ENCODE measurements at places on chromosomes 16 and 17.

- no peak for DNase-seq
Measured at GRCh38 chr16:87146676-87147075, 170.5 kb downstream of the C16orf95 start.

GRCh38 chr17:39110435-39111136 lies 40.9 kb downstream of the PLXDC1 start:
- DNase-seq = no peak

DNA sequence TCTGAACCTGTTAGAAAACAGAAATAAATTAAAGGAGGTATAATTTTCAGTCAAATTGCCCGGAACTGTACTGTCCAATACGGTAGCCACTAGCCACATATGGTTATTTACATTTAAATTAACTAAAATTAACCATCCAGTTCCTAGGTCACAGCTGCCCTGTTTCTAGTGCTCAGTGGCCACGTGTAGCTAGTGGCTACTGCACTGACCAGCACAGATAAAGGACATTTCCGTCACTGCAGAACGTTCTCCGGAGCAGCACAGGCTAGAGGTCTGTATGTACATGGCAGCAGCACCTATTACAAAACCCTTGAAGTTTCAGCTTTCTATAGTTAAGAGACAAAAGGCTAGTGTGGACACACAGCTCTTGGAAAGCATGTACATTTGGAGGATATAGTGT lies 33.7 kb downstream of the CPSF4L start:
- no peak for DNase-seq

DNA sequence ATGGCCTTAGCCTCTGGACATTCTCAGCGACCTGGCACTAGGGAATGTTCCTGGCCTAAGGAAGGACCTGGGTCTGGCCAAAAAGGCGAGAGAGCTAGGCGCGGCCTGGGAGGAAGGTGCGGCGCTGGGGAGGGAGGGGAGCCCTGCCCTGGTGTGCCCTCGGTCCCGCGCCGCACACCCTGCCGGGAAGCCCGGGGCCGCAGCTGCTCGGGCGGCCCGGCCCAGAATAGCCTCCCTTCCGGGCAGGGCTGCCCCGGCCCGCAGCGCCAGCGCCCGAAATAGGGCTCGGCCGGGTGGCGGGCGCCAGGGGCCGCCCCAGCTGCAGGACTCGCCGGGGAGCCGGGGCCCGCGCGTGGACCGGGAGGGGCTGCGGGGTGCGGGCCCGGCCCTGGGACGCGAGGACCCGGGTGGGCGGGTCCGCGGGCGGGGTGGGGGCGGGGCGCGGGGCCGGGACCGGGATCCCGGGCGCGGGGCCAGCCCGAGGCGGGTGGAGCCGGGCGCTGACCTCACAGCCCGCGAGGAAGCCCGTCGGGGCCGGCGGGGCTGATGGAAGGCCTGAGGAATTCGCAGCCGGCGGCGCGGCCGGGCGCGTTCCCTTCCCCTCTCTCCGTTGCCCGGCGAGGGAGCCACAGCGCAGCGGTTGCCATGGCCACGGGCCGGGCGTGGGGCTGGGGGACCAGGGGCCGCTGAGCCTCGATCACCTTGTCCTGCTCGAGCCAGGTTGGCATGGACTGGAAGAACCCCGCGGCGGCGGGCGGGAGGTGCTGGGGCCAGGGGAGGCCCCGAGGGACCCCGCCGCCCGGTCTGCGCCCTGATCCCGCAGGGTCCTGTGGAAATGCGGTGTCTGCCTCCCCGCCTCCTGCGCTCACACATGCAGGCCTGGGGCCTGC lies 18.1 kb downstream of the SOCS3 start:
- no peak for DNase-seq

DNA sequence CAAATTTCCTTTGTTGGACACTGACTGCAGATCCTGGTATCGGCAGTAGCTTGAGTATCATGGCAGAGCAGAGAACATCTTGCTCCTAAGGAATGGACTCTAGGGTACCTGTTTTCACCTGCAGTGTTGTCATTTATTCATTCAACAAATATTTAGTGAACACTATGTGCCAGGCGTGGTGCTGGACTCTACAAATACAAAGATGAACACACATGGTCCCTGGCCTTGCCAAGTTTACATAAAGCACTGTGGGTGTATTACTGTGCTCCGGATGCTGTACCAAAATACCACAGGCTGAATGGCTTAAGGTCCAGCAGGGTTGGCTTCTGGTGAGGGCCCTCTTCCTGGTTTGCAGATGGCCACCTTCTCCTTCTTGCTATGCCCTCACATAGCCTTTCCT lies 14.2 kb upstream of the CCR7 start:
- no peak for DNase-seq

GRCh38 chr16:10629592-10629963 lies 49.2 kb upstream of the EMP2 start:
- DNase-seq = no peak

- no peak for DNase-seq
Measured at GRCh38 chr16:11459722-11460121, 114.5 kb downstream of the RMI2 start.

- no peak for DNase-seq
Measured at GRCh38 chr17:33696102-33696501, 403.0 kb upstream of the ASIC2 start.

GRCh38 chr16:77711775-77712174 lies 10.5 kb upstream of the NUDT7 start:
- no peak for DNase-seq

DNA sequence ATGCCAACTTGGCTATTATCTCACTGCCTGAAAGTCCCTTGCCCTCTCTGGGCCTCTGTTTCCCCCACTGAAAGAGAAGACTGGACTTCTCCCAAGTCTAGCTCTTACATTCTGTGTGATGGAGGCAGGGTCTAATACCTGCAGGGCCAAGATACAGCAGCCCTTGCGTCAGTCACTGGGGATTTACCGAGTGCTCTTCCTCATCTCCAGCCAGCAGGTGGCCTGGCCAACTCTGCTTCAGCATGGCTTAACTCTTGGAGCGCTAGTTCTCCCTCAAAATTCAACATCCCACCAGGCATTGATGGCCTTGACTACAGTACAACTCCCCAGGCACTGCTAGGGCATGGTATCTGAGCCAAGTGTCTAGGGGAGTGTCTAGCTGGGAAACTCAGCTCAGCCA lies 19.9 kb upstream of the MTMR4 start:
- no peak for DNase-seq

DNA sequence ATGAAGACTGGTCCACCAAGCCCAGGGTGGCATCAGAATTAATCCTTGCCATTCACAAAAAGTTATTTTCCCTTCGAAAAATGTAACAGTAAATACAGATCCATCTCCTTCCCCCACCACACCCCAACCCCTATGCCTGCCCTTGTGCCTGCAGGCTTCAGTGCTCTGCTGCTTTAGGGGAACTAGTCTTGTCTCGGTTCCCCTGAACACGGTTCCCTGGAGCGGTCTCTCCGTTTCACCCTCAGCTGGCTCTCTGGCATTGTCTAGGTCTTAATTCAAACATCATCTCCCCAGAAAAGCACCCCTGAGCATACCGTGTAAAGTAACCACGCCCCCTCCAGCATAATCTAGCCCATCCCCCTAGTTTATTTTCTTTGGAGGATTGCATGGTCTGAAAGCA lies 25.8 kb downstream of the EMP2 start:
- DNase-seq = no peak

- DNase-seq = no peak
Measured at GRCh38 chr17:13154930-13155329, 137.1 kb upstream of the ELAC2 start.

- DNase-seq = no peak
Measured at GRCh38 chr16:86762095-86762494, 183.7 kb downstream of the FOXL1 start.

GRCh38 chr17:39197380-39198185 lies at the start of gene CACNB1:
Gene CACNB1 (minus strand): TSS chr17:39197669. CDS start chr17:39197495, 174 bp downstream.
- DNase-seq = no peak

GRCh38 chr17:306536-307294 lies 45.9 kb downstream of the RPH3AL start:
- DNase-seq = no peak

DNA sequence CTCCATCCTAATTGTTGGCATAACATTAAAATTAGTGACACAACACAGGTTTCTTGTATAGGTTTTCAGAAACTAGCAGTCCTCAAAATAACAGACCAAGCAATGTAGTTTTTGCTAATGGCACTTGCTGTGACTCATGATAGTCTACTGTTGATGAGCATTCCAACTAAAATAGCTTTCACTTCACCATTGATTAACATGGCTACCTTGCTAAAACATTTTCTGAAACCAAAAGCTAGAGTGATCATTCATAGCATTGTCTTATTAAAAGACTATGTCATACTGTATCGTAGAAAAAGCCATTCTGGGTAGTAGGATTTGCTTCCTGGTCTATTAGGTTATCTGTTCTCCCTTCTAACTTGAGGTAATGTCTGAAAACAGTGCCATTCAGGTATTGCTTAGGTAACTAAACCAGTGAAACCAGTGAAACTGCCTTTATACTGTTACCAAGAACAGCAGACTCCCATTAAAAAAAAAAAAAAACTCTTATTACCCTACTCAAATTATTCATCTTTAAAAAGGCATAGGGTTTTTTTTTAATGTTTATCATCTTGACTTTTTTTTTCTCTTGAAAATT lies 2.5 kb upstream of the CLTC start:
- DNase-seq = no peak

GRCh38 chr16:14502932-14503741 lies 126.9 kb downstream of the PARN start:
- no peak for DNase-seq

DNA sequence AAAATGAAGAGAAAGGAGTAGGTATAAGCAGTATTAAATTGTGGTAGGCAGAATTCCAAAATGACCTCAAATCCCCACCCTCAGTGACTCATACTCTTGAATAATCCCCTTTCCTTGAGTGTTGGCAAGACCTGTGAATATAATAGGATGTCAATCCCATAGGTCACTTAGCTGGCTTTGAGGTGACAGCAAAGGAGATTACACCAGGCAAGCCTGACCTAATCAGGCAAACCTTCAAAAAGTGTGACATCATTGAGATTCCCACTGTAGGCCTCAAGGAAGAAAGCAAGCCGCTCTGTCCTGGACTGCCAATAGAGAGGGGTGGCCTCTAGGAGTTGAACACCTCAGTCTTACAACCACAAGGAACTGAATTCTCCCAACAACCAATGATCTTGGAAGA lies 535.2 kb downstream of the RBFOX1 start:
- DNase-seq = no peak

DNA sequence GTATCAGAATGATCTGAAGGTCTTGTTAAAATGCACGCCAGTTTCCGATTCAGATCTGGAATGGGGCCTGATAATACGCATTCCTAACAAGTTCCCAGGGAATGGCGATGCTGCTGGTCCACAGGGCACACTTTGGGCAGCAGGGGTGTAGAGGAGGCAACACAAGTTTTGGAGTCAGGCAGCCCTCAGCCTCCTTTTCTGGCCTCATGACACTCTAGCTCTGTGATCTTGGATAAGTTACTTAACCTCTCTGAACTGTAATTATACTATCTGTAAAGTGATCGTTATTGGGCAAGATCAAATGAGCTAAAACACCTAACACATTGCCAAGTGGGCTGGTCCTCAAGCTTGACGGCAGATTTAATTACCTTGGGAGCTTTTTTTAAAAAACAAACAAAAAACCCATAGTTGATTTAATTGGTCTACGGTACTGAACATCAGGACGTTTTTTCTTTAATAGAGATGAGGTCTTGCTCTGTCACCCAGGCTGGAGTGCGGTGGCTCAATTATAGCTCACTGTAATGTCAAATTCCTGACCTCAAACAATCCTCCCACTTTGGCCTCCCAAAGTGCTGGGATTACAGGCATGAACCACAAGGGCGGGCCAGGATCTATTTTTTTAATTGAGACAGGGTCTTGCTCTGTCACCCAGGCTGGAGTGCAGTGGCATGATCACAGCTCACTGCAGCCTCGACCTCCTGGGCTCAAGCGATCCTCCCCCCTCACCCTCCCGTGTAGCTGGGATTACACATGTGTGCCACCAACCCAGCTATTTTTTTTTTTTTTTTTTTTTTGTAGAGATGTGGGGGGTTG lies 10.0 kb upstream of the MRPS23 start:
- no peak for DNase-seq

GRCh38 chr16:85203462-85203813 lies 91.2 kb upstream of the CIBAR2 start:
- no peak for DNase-seq

DNA sequence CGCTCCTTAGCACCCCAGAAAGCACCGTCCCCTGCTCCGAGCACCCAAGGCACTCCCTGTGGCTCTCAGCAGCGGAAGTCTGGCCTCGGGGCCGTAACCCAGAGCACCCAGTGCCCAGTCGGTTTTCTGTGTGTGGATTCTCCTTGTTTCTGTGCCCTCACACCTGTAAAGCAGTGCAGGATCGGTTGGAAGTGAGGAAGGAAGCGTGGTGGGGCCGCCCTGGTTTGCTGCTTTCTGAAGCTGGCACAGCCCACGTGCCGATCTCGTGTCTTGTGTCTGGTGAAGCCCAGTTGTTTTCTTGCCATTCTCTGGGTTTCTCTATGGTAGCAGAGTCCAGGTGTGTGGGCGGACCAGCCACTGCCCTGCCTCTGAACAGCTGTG lies 3.7 kb downstream of the ACSF3 start:
- no peak for DNase-seq

DNA sequence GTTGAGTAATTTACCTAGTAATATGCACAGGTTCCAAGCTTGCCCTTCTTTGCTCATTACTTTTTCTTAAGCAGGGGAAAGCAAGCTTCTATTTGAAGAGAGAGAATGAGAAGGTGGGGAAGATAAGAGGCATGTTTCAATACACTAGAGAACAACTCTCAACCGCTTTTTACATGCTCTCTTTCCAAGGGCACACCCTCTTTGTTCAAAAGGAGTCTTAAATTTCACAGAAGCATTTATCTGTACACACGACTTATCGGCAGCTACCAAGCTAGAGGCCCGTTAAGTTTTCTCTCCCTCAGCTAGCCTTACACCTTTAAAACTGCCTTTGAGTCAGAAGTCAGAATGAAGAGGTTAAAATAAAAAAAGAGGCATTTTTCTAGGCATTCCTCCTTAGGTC lies 79.6 kb downstream of the STH start:
- no peak for DNase-seq

DNA sequence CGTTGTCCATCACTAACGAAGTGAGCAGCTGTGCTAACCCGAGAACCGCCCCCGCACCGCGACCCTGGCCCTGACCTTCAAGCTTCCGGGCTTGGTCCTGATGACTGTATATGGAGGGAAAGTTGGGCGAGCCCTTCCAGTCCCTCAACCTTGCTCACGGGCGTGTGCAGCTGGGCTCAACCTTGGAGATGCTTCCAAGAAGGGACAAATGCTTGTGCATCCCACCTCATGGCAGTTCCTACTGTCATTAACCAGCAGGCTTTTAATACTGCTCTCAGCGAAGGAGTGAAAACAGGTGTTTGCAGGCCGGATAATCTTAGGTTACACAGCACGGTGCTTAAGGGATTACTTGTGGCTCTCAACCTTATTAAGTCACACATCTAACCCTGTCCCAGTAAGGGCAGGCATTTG lies 33.5 kb downstream of the SRL start:
- DNase-seq = no peak

DNA sequence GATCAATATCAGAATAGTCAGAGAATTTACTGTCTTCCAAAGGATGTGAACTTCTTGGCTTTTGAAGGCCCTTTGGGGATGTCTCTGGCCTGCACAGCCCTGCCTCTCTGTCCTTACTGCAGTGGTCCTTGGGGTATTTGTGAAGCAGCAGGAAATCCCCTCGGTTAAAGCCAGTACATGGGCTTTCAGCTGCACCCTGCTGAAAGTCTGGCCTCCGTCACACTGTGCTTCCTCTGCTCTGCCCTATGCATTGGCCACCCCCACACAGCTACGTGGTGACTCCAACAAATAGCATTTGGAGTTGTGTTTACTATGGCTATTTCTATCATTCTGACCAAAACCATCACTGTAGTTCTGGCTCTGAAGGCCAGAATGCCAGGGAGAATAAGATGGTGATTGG lies 21.2 kb downstream of the SYCE1L start:
- no peak for DNase-seq

GRCh38 chr17:82331345-82331939 lies 2.1 kb downstream of the SECTM1 start:
- DNase-seq = no peak

Measured in HS-5 (cell line).